ENCODE measurements at places on chromosomes 3 and 15.

DNA sequence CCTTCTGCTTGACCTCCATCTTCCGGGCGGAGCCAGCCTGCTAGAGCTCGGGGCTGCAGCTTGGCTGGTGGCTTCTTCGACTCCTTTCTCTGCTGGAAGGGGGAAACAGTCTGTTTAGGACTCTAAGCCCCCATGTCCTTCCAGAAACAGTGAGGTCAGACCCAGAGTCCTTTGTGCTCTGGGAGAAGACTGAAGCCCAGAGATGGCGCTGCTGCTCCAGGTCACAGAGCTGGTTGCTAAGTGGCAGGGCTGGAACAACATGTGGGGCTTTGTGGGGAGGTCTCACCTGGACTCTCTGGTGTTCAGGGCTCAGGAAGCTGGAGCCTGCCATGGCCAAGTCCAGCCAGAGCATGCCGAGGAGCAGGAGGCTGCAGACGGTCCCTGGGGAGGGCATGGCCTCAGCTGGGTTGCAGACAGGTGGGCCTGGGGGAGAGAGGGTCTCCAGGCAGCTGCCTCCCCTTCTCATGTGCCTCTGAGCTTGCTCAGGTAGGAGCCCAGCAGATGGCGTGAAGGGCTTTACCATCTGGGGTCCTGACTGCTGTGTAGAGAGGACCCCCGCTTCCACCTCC is 2.9 kb downstream of the GHRL start:
- DNase-seq, result peak; percentile 44

DNA sequence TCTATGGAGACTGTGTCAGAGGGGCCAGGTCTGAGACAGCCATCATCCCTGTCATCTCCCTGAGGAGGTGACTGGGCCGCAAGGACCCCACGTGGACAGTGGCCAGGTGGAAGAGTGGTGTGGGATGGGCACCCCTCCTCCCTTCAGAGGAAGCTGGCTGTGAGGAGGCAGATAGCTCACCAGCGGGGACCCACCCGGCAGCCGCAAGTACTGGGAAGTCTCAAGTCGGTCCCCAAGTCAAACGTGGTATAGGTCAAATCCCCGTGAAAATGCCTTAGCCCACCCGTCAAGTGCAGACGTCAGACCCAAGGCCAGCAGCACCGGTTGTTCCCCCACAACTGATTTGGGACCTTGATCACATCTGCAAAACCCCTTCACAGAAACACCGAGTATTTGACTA is 12.3 kb upstream of the KLF13 start:
- DNase-seq, result no peak

DNA sequence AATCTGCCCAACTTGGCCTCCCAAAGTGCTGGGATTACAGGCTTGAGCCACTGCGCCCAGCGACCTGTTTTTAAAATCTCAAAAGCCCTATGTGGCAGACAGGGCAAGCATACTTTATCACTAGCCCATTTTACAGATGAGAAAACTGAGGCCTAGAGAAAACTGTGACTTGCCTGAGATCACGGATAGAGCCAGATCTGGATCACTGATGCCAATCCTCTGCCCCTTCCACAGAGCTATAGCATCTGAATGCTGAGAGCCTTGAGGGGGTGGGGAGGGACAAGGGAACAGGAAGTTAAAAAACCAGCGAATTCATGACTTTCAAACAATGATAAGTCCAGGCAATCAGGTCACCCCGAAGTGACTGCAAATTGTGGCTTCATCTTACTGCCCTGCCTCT is 7.3 kb downstream of the ANKRD63 start:
- DNase-seq, result no peak

GRCh38 chr3:77917225-77917624 is 877.3 kb downstream of the ROBO2 start:
- no peak for DNase-seq

- peak; percentile 66 for DNase-seq
Measured at GRCh38 chr3:158731938-158732855, at the start of gene RARRES1. TSS of gene RARRES1 (minus strand) at chr3:158732457. CDS start at chr3:158732415, 42 bp downstream.

- no peak for DNase-seq
Measured at GRCh38 chr15:36878684-36879262, 221.6 kb downstream of the MEIS2 start.

GRCh38 chr3:168843481-168843880 is 747.8 kb upstream of the GOLIM4 start:
- DNase-seq, result no peak

DNA sequence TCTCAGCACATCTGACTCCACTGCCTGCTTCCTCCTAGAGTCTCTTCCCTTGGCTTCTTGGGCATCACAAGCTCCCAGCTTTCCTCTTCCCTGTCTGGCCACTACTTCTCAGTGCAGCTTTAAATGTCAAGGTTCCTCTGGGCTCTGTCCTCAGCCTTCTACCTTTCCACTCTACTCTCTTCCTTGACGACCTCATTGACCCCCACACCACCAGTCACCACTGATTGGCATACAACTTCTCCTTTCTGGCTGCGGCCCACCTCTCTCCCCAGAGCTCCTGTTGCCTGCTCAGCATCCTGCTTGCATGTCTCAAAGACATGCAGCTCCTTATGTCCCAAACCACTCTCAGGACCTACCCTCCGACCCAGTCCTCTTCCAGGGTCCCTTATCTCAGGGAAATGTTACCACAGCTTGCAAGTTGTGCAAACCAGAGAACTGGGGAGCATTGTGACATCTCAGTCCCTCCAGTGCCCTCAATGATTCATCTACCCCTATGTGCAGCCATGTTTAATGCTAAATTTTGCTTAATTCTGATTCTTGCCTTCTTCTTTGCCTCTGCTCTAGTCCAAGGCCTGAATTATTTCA is 49.9 kb downstream of the TRPM1 start:
- peak; percentile 15 for DNase-seq

- no peak for DNase-seq
Measured at GRCh38 chr3:101163554-101163953, 156.8 kb downstream of the IMPG2 start.

- peak; percentile 43 for DNase-seq
Measured at GRCh38 chr3:53350652-53351051, 3.3 kb upstream of the DCP1A start.

DNA sequence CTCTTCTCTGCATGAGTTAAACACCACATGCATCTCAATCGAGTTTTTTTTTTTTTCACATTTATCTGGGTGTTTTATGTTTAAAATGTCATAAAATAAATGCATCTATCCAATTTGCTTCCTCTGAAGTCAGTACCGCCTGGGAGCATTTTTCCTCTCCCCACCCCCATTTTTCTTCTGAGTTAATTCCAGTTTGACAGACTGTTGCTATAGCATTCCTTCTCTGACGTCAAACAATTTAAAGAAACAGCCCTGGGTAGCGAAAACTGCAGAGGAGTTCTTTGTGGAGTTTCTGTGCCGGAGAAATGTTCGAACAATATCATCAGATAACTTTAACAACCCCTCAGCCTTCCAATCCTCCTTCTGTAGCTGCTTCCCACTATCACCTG is 900 bp upstream of the GNB4 start:
- DNase-seq, result peak; percentile 34

DNA sequence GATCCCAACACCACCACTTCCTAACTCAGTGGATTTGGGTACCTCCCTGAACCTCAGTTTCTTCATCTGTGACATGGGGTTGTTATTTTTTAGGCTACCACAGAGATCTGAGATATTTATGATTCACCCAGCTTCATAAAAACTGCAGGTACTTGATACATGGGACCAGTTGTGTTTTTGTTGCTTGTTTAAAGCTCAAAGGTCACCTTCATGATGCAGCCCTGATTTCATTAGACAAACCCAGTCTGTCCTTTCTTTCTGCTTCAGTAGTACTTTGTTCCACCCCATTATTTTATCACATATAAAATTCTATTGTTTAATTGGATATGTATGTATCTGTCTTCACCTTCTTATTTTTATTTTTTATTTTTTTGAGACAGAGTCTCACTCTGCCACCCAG is 57.4 kb upstream of the C15orf61 start:
- no peak for DNase-seq

- DNase-seq, result no peak
Measured at GRCh38 chr3:17003457-17003856, 118.7 kb downstream of the PLCL2 start.

DNA sequence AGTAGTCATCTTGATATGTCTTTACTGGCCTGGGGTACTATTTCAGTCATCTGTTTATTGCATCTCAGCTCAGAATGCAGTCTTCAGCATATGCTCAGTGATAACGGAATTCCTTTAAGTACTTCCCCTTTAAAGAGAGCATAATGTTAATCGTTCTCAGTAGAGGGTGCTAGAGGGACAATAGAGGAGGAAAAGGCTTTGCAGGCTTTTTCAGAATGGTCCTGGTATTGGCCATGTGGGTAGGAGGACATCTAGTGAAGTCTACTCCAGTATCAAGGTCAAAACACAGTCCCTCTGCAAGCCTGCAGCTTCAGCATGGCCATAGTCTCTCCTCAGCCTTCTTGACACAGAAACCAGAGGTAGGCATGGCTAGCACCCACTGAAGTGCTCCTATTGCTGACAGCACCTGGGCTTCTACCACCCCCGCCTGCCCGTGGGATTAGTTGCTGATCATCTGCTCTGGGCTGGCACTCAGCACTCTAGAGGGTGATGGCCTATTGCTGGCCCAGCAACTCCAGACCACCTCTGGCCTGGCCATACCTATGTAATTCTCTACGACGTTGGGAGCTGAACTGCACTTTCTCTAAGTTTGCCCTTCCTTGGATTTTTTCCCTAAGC is 65.4 kb downstream of the KCNH8 start:
- DNase-seq, result peak; percentile 60

DNA sequence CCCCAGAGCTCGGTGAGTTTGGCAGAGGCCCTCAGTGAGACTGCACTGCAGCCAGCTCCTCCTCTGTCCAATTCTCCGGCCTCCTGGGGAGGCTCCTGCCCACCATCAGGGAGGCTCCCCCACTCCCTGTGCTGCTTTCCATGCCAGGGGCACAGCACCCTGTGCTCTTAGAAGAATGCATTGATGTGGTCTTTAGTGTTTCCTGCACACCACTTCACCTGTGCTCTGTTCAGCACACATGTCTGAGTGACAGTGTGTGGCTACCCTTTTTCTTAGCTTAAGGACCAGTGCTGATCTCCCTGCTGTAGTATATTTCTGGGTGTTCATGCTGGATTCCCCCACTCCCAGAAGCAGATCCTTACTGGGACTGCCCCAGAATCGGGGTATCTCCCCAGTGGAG is 36.2 kb upstream of the PRR20G start:
- DNase-seq, result no peak

- DNase-seq, result peak; percentile 19
Measured at GRCh38 chr3:30311781-30312180, 294.6 kb upstream of the TGFBR2 start.

DNA sequence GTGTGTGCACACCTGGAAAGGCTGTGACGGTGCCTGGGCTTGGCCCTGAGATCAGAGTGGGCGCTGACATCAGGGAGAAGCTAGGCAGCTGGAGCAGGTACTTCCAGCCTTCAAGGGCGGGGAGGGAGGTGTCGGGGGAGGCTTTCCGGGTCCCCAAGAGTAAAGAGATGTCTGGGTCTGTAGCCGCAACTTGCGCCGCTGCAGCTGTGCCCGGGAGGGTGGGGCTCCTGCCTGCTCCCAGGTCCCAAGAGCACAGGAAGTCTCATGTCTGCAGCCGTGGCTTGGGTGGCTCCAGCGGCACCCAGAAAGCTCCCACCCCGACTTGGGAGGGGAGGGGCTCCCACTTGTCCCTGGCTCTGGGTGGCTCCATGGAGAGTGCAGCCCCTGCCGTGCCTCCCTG is 103.2 kb upstream of the BNIP2 start:
- DNase-seq, result peak; percentile 73

DNA sequence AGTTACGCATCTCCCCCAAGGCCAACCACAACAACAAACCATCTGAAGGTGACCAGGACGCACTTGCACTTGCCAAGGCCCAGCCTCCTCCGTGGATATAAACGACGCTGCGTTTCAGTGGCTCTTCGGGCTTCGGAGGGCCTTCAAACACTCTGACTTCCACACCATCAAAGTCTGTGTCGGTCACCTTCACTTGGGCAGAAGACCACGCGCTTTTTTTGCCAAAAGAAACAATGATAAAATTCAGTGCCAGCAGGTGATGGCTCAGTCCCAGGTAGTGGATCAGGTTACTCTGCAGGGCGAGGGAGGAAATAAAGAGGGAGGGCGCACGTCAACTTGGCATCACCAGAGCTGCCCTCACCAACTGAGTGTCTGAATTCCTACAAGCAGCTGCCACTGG is 63.0 kb downstream of the NCEH1 start:
- peak; percentile 91 for DNase-seq

DNA sequence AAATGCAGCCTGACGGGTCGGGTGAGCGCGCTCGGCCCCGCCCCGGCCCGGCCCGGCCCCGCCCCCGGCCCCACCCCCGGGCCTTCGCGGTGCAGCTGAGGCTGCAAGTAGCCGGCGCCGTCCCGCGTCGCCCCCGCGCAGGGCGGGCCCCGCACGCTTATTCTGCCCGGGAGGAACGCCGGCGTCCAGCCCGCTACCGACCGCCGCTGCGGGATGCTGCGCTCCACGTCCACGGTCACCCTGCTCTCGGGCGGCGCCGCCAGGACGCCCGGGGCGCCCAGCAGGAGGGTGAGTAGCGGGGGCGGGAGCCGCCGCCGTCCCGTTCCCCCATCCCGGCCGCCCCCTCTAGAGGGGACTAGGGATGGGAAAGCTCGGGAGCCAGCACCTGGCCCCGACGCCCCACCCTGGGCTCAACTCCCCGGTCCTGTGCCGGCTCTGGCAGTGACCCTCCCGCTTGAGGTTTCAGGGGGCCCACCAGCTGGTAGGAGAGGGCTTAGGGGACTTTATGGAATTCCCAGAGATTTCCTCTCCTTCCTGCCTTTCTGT is at the start of gene MYZAP:
MYZAP (plus strand) TSS at position 83 of the 546 bp plus-strand sequence; CDS start at position 214, 131 bp downstream.
- peak; percentile 46 for DNase-seq

GRCh38 chr3:105806359-105806758 is 62.5 kb downstream of the CBLB start:
- peak; percentile 12 for DNase-seq

DNA sequence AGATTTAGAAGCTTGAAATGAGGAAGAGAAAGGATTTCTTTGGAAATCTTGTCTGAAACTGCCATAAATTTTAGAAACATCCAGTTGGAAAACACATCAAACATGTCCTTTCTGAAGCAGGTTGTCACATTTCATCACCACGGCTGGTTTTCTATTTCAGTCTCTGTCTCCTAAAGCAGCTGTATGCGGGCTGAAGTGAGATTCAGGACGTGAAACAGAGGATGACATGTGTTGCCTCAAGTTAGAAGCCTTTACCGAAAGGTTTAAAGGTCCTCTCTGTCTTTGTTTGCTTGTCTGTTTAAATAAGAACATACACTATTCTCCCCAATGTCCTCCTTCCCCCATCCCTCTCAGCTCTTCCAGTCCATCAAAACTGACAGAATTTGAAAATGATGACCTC is 141.9 kb downstream of the SQOR start:
- no peak for DNase-seq

- DNase-seq, result no peak
Measured at GRCh38 chr15:33445984-33446383, 135.2 kb downstream of the RYR3 start.
